ENCODE measurements at places on chromosomes 5 and 9. TPM values are rescaled to one million over a fixed set of nuclear protein-coding genes. Genes with fewer than 3 reads are reported as not detected.

SNX2 gene
- total RNA-seq, result 46.0 TPM

PKN3 gene
- 1.9 TPM for total RNA-seq

ZFP2 gene
- 0.49 TPM for total RNA-seq

SCAMP1 gene
- total RNA-seq, result 16.0 TPM

KIAA1958 gene
- 5.6 TPM for total RNA-seq

SOX30 gene
- total RNA-seq, result not detected

NTNG2 gene
- 2.6 TPM for total RNA-seq

C9orf85 gene
- 3.5 TPM for total RNA-seq

Measured in CD4-positive, alpha-beta T cell (primary cell).